ENCODE measurements at places on chromosomes 1 and 21.

DNA sequence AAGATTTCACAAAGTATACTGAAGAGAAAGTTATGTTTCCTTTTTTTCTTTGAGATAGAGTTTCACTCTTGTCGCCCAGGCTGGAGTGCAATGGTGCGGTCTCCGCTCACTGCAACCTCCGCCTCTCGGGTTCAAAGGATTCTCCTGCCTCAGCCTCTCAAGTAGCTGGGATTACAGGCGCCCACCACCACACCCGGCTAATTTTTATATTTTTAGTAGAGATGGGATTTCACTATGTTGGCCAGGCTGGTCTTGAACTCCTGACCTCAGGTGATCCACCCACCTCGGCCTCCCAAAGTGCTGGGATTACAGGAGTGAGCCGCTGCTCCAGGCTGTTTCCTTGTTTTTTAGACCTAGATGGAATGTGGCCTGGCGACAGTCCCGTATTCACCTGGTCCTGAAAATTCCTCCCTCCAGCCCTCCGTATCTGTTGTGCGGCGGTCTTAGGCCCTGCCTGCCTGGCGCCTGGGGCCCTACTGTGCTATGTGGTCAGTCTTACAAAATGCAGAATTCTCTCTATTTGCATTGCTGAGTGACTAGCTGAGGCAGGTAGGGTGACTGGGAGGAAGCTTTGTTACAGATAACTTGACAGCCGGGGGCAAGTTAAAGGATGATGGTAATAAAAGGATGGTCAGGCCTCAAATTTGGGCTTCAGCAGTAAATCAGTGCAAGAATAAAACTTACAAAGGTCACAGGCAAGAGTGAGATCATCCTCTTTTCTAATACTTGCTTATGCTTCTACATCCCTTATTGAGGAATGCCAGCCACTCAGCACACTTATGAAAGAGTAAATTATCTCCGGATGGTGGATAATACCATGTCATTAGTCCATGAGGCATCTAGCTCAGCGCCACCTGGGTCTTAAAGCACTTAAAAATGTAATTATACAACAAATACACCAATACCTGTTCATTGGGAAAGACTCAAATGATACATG is 30.3 kb downstream of the PARK7 start:
- DNase-seq: no peak

GRCh38 chr1:223364685-223365382 is 858 bp upstream of the SUSD4 start:
- no peak for DNase-seq

DNA sequence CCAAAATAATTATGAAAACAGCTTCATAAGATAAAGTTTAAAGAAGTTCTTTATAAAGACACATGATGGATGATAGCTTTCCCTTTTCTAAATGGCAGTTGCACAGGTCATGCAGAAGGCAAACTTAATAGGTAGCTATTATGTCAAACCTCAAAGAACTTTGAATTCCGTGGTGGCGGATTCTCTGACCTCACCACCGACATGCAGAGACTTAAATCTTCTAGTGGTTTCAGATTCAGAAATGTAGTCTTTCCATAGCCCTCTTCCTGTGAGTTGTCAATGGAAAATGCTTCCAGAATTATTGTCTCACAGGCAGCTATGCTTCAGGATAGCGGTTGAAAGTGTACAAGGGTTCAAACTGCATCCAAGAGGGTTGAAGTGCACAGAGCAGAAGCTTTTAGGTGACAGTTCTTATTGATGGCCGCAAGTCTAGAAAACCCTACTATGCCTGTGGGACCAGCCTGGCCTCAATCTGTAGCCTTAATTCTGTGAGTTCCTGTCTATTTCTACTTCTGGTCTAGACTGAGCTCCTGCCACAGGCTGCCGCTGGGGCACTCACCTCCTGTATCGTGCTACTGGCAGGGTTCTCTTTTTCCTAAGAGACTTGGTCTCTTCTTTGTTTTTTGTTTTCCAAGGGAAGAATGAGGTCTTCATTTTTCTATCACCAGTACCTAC is 117.0 kb upstream of the ERRFI1 start:
- no peak for DNase-seq

DNA sequence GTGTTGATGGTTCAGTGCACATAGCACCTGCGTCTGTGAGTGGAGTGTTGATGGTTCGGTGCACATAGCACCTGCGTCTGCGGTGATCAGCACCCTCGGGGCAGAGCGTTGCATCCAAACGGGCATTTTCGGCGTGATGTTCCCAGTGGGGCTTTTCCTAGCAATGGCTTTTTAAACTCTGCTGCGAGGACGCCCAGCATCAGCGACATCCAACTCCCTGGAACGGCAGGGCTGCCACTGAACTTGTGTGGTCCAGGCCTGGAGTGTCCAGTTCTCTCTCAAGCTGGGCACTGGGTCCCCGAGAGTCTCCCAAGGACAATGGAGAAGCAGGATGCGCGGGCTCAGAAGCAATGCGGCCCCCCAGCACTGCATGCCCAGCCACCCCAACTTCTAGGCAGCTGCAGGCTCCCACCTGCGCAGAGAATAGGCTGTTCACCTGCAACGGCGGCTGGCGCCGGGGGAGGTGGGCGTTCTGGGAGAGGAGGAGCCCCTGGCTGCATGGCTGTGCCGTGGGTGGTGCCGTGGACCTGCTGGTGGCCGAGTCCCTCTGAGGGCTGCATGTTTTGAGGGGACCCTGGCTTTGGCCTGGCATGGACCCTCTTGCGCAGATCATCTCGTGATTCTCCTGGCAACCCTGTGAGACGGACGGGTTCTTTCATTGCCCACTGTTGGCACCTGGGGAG is 10.1 kb upstream of the C1orf174 start:
- no peak for DNase-seq

GRCh38 chr1:48472638-48473037 is 634 bp upstream of the SPATA6 start:
- no peak for DNase-seq

- DNase-seq: no peak
Measured at GRCh38 chr1:48785869-48786268, 9.2 kb upstream of the BEND5 start.

DNA sequence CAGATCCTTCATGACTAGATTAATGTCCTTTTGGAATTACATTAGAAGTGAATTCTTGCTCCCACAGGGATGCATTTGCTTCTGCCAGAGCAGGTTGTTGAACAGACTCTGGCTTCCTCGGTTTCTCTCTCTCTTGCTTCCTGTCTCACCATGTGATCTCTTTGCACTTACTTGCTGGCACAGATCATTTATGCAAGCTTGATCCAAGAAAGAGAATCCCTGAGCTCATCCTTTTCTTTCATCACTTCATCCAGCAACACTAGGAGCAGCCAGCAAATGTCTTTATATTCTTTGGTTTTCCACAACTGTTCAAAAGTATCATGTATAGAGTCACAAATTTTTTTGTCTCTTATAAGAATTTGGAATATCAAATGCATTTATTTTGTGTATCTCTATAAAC is 313.5 kb downstream of the ZNF326 start:
- DNase-seq: no peak

- no peak for DNase-seq
Measured at GRCh38 chr1:55259911-55260609, 44.9 kb upstream of the USP24 start.

GRCh38 chr1:109931189-109931731 is 20.6 kb downstream of the CSF1 start:
- no peak for DNase-seq

DNA sequence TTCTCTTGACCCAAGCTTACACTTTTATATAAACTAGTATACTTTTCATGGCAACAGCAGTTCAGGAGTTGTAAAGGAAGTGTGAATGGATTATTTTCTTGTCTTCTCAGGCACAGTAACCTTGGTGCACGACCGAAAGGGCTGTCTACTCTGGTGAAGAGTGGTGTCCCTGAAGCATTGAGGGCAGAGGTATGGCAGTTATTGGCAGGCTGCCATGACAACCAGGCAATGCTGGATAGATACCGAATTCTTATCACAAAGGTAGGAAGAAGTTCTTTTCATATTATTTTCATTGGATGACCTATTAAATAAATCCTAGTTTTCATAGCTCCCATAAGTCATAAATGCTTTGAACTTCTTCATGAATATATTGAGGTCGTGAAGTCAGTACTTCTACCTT is 53.9 kb upstream of the GPR52 start:
- DNase-seq: no peak

GRCh38 chr1:244207042-244207934 is 156.2 kb downstream of the ZBTB18 start:
- DNase-seq: no peak

DNA sequence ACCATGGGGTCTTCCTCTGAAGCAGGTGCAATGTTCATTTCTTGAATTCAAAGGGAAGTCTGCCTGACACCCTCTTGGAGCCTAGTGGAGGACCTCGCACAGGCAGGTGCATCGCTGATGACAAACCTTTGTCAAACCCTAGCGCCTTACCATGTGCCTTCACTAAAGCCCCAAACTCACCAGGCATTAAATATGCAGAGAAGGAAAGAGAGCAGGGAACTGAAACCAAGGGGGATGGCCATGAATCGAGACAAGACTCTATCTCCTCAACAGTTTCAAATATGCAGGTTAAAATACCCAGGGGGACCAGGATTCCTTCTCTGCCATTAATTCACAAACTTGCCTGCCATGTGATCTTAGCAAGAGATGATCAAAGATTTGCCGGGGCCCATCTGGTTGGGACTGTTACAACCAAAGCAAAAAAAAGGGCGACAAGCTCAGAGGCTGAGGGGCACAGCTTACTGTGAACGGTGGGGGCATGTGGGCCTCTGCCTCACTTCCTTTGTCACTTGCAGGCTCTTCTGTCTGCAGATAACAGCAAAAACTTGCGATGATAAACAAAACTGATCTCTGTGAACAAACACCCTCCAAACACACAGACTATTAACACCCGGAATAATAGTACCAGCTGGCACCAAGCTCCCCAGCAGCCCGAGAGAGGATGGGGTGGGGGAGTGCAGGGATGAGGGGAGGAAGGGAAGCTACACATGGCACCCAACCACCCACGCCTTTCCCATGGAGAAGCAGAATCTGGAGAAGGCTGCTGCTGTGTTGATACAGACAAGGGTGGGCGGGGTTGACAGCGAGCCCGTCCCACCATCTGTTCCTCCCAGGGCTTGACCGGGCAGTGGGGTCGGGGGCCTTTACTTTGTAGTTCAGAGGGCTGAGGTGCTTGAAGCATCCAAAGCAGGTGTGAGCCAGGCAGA is 33.9 kb downstream of the TMEM63A start:
- DNase-seq: no peak

DNA sequence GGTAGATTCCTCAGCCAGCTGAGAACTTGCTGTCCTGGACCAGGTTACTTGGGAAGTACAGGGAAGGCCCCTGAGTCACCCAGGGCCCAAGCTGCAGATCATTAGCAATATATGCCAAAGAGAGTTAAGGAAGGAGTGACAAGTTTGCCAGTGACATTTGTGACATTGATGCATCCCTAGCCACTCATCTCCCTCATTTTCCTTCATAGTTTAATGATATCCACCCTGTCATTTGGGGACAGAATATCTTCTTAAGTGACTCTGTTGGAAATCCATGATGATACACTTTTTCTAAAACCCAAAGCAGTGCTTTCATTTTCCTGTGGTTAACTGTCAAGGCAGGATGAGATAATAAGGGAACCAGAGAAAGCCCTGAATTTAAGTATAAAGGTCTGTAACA is 3.2 kb downstream of the TNN start:
- no peak for DNase-seq

- DNase-seq: no peak
Measured at GRCh38 chr21:33117101-33117888, 47.4 kb downstream of the OLIG1 start.

- no peak for DNase-seq
Measured at GRCh38 chr1:152757747-152758146, at the start of gene KPRP. TSS of gene KPRP (plus strand) at chr1:152758025. CDS start at chr1:152759589, 1,564 bp downstream.

DNA sequence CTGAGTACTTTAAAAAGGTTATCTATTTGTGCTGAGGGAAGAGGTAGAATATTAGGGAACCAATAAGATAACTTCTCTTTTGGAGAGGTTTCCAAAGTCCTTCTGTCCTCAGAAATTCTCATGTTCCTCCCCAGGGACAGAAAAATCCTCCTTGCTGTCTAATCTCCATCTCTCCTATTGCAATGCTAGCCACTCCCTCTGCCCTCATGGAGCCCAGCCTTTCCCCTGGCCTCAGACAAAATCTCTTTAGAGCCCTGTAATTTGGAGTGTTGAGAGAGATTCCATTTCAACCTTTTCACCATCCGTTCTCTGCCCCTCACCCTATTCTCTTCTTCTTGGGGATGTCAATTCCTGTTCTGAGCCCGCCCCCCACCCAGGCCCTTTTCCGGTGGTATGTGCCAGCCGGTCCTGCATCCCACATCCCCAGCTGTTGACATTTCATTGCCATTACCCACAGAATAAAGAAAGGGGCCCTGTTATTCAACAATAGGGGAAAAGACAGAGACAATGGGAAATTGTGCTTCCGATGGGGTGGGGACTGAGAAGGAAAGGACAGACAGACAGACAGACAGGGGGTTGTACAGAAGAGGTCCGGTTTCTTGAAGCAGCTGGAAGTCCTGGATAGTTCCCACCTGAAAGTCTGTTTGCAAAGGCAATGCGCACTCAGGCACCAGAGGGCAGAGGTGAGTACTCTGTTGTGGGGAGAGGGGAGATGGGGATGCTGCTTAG is at the start of gene HAPLN2:
TSS of gene HAPLN2 (plus strand) at position 563 of the 729 bp plus-strand sequence. CDS start 4,076 bp downstream, outside the sequence.
- no peak for DNase-seq

DNA sequence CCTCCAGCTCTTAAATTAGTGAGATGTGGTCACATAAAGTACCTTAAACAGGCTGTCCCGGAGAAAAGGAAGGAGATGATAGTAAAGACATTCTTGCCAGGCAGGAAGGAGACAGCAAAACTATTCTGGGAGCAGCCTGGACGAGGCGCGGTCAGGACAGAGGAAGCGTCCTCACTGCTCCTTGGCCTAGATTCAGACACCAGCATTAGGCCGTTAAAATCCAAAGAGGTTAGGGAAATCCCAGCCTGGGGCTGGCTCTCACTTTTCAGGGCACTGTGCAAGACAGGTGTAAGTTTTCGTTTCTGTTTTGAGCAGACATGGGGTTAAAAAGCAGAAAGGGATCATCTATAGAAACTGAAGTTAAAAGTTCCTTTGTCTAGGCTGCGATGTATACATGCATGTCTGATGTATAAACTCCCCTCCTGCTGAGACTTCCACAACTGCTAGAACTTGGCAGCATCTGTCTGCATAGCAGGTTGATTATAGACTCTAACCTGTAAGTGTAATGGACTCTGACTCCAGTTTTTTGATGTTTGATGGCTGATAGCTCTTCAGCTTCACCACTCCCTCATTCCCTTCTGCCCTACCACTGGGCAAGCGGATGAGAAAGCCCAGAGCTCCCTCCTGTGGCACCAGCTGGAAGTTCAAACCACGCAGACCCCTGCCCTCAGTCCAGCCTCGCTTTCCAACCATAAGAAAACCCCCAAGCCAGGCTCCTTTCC is 21.5 kb downstream of the STPG1 start:
- DNase-seq: no peak

- DNase-seq: no peak
Measured at GRCh38 chr1:1191734-1192133, 14.7 kb downstream of the TNFRSF18 start.

GRCh38 chr1:41382480-41383090 is 21.4 kb downstream of the FOXO6 start:
- DNase-seq: no peak

Measured in NCI-H1436 treated with DMSO at 0.1 percent for 48 hours (cell line).